ENCODE measurements at places on chromosomes 2 and 18.

DNA sequence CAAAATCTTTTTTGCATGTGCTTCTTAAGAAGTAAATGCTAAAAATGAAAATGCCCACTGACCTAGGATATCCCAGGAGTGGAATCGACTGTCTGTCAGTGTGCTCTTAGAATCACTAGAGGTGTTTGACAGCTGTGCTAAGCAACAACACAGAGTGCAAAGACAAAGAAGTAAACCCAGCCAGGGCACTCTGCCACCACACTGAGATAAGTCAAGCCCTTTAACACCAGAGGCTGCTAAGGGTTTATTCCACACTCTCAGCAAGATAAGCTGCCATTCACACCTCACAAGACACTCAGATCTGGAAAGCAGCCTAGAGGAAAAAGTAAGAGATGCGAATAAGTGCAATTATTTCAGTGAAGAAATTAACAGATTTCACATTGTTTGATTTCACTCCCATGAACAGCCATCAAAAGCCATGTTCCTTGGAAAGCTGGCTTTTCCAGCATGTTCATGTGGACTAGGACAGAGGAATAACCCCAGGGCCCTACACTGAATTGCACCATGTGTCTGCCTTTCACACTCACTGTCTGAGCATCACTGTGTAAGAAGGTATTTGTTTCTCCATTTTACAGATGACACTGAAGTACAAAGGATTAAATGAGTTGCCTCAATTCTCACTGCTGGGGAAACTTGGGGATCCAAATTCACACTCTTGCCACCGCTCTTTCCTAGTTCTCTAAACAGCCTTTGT lies 6.0 kb upstream of the BMP10 start:
- no peak for DNase-seq

- no peak for DNase-seq
These were observed 8.0 kb downstream of the TEX261 start for GRCh38 chr2:70986499-70987189.

- peak; percentile 68 for DNase-seq
These were observed 13.2 kb upstream of the ILKAP start for GRCh38 chr2:238216651-238217184.

DNA sequence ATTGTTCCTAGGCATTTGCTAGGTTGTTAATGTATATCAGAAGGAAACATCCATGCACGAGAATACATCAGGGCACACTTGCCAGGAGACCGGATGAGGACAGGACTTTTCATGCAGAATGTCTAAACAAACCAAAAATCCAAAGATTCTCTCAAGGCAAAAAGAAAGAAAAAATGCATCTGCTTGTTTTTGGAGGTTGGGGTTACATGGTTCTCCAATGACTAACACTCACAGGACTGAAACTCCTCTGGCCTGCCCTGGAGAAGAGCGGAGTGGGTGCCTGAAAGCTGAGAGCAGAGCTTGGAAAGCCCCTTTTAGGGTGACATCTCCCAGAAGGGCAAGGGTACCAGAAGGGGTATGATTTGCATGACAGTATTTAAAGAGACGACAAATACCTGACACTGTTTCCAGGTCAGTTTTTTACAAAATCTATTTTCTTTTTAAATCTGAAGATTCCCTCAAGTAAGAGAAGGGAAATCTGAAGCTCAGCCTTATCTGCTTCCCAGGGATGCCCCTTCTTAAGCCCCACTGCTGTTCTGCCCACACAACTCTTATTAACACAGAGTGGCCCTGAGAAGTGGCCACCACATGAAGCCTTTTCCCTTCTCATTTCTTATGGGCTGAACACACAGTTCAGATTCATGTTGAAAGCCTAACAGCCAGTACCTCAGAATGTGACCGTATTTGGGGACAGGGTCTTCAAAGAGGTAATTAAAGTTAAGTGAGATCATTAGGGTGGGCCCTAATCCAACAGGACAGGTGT lies 216.4 kb downstream of the STK39 start:
- DNase-seq, result no peak

DNA sequence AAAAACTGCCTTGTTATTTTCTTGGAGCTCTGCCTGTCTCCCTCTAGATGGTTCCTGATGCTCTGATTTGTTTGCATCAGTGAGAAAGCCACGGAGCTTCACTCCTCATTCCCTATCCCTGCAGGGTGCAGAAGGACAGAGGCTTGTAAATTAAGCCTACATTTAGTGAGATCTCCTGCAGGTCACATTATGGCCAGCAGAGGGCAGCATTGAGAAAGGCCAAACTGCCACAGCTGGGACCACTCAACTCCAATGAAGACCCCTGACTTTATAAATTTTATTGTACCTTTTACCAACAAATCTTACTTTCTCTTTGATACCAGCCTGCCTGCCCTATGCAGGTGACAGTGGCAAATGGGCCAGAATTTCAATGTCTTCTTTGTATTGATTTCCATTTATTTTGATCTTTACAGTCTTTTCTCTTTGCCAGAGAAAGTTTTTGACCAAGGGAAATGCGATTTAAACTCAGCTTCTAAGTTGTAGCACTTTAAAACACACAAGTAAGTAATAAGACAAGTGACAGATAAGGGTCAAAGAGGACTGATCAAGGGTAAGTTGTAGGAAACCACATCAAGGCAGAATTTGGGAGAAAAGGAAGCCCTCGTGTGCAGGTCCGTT lies 1029.1 kb upstream of the KLHL29 start:
- no peak for DNase-seq

- DNase-seq, result no peak
These were observed 132.9 kb downstream of the FMNL2 start for GRCh38 chr2:152467677-152468410.

DNA sequence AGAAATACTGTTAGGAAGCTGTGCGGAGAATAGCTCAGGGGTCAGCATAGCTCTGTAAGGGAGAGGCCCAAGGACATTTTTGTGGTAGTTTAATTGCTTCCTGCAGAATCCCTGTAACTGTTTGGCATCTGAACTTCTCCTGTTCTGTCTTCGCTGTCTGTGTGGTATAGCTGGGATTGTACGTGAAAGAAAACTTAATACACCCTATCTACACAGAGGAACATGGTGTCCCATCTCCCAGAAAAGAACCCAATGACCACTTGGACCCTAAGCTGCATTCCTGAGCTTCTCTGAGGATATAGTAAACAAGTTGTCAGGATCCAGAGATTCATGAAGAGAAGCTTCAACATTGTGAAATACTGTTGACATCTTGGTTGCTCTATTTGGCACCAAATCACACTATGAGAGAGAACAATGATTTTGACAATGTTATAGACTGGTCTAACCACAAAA lies 81.3 kb downstream of the CDC42EP3 start:
- DNase-seq, result no peak

DNA sequence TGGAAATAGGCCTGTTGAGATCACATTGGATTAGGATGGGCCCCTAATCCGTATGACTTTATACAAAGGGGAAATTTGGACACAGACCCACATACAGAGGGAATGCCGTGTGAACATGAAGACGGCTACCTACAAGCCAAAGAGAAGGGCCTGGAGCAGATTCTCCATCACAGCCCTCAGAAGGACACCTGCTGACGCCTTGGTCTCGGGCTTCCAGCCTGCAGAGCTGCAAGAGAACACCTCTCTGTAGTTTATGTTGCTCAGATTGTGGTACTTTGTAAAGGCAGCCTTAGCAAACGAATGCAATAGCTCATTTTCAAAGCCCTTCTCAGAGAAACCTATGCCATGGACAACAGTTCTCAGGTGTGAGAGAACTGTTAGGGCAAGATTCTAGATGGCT lies 86.1 kb downstream of the LONRF2 start:
- no peak for DNase-seq

DNA sequence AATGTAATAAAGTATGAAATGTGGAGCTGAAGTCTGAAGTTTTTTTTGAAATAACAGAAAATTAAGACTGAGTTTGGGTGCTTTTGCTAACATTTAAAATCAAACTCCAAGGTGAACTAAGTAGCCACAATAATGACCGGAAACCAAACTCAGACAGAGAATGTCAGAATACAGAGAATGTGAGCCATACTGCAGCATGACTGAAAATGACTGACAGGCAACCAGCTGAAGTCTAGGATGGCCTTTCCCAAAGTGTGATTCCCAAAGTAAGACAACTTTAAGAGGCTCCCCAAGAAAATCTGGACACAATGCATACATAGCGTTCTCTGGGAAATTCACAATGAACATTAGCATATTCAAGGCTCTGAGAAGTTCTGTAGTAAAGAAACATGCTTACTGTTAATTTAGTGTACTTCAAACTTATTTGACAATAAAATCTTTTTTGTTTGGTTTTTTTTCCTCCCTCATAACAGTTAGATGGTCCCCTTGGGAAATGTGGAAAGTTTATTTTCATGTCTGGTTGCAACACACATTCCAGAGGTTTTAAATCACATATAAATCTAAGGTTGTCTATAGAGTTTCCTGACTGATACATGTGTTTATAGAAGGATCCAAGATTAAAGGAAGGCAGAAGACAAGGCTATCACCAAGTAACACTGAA lies 28.6 kb downstream of the PLA2R1 start:
- DNase-seq, result no peak

GRCh38 chr2:9758741-9759140 lies 84.5 kb upstream of the TAF1B start:
- no peak for DNase-seq

Data from spinal cord (tissue), 10 donors.